ENCODE measurements at places on chromosomes 5 and 9.

DNA sequence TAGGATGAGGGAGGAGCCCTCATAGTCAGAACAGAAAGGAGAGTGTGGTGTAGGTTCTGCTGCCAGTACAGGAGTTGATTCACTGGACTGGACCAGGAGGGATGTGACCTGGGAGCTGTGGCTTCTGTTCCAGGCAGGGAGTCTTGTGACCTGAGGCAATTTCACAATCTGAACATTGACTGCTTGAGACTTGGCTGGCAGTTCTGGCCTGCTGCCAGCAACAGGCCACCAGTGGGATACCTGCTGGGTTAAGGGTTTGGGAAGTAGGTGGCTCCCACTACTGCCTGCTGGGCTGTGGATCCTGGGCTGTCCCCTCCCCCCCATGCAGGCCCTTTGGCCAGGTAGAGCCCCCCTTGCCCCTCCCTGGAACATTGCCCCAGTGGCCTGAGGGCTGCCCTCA lies 268.6 kb upstream of the ARRDC3 start:
- no peaks in the 10 kb centered on the region for H3K4me1 ChIP-seq
- H3K27me3 ChIP-seq = no peaks in the 10 kb centered on the region
- no peaks in the 10 kb centered on the region for H3K36me3 ChIP-seq
- DNase-seq = no peak

DNA sequence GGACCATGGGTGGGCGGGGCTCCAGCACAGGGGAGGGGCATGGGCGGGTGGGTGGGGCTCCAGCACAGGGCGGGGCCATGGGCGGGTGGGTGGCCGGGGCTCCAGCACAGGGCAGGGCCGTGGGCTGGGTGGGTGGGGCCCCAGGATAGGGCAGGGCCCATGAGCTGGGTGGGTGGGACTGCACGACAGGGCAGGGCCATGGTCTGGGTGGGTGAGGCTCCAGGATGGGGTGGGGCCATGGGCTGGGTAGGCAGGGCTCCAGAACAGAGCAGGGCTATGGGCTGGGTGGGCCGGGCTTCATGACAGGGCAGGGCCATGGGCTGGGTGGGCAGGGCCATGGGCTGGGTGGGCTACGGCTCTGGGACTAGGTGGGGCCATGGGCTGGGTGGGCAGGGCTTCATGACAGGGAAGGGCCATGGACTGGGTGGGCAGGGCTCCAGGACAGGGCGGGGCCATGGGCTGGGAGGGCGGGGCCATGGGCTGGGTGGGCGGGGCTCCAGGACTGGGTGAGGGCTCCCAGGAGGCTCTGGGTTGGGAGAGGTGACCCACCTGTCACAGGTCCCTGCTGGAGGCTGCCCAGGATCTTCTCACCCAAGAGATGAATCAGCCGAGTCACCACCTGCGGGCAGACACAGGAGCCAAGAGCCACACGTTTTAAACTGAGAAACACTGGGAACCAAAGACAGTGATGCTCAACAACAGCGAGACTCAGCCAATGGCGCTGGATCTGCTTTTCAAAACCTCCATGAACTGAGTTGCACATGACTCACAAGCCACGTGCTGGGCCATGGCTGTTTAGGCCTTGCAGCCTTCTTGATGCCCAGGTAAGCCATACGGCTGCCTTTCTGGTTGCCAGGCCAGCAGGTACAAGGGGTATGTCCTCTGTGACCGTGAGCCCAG lies 33.6 kb upstream of the NSMF start:
- DNase-seq = no peak
- H3K27ac ChIP-seq = no peak overlapping the region
- no peaks in the 10 kb centered on the region for H3K36me3 ChIP-seq
- H3K4me1 ChIP-seq = peaks cover 13% of the 10 kb centered on the region

GRCh38 chr5:10604975-10605374 lies 41.1 kb downstream of the ANKRD33B start:
- H3K4me1 ChIP-seq = peaks cover 32% of the 10 kb centered on the region

- H3K4me1 ChIP-seq = peaks cover 5% of the 10 kb centered on the region
- H3K27me3 ChIP-seq = peaks cover 37% of the 10 kb centered on the region
Observed at GRCh38 chr5:115186794-115187193, 17.1 kb upstream of the TRIM36 start.

GRCh38 chr5:350355-350754 lies 28.8 kb downstream of the AHRR start:
- no peak for DNase-seq
- H3K27ac ChIP-seq = no peak overlapping the region
- H3K4me3 ChIP-seq = no peak overlapping the region
- H3K27me3 ChIP-seq = no peaks in the 10 kb centered on the region

- DNase-seq = no peak
- H3K4me1 ChIP-seq = no peaks in the 10 kb centered on the region
- H3K27me3 ChIP-seq = no peaks in the 10 kb centered on the region
- H3K36me3 ChIP-seq = peaks cover 46% of the 10 kb centered on the region
Observed at GRCh38 chr5:172255444-172255843, 28.1 kb downstream of the UBTD2 start.

DNA sequence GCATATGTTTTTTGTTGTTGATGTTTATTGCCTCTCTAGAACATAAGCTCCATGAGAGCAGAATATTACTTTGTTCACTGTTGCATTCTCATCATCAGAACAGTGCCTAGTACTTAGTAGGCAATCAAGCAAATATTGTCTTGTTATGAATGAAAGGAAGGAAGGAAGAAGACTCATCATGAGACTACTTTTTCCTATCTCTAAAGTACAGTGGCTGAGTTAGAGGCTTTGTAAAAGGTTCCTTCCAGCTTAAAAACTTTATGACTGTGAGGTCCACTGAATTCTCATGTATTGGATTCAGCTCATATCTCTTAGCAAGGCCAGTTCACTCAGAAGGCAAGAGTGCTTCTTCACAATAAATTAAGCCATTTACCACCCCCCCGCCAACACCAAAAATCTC lies 171.8 kb upstream of the NR3C1 start:
- H3K27ac ChIP-seq = no peak overlapping the region
- peaks cover 12% of the 10 kb centered on the region for H3K4me1 ChIP-seq
- no peak for DNase-seq
- no peak overlapping the region for H3K4me3 ChIP-seq
- H3K27me3 ChIP-seq = no peaks in the 10 kb centered on the region
- H3K36me3 ChIP-seq = peaks cover 2% of the 10 kb centered on the region

DNA sequence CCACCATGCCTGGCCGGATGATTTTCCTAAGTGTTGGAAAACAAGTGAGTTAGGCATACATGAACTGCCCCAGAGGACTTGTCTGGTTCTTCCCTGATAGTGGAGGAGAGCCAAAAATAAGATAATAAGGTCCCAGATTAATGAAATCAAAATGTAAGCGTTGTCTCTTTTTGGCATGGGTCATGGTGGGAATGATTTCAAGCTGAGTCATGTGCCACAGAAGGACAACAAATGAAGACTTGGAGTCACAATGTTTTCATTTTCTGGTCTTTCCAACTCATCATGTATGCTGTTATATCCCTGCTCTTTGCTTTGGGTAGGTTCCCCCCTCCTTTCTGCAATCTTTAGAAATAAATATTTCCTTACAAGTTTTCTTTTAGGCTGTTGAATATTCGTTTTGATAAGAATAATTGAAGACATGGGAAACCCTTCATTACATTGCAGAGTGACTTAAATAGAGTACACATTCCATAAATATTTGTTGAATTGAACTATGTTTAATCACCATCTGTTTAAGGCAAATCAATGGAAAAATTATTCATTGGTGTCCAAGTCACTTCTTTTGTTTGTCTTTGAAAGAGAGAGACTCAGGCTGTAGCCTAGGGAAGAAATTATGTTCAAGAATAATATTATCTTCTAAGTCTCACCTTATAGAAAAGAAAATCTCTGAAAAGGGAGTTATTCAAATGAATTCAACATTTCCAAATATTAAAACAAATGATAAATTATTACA lies 196.3 kb downstream of the CSNK1G3 start:
- no peaks in the 10 kb centered on the region for H3K4me1 ChIP-seq
- no peaks in the 10 kb centered on the region for H3K27me3 ChIP-seq
- no peak for DNase-seq
- no peak overlapping the region for H3K27ac ChIP-seq
- H3K36me3 ChIP-seq = no peaks in the 10 kb centered on the region

- H3K4me1 ChIP-seq = no peaks in the 10 kb centered on the region
- no peak for DNase-seq
- no peak overlapping the region for H3K4me3 ChIP-seq
- no peaks in the 10 kb centered on the region for H3K36me3 ChIP-seq
- H3K27ac ChIP-seq = no peak overlapping the region
Observed at GRCh38 chr9:84642553-84643141, 26.9 kb upstream of the NTRK2 start.

- H3K4me1 ChIP-seq = peaks cover 46% of the 10 kb centered on the region
- no peaks in the 10 kb centered on the region for H3K36me3 ChIP-seq
- peak; percentile 56 for DNase-seq
Observed at GRCh38 chr9:38008168-38009034, 60.6 kb downstream of the SHB start.
